ENCODE measurements at places on chromosomes 6 and 20. TPM values are rescaled to one million over a fixed set of nuclear protein-coding genes. Genes with fewer than 3 reads are reported as not detected.

Gene SIRPG
- total RNA-seq, result not detected

Gene C6orf132
- total RNA-seq, result 0.63 TPM

Gene PTCHD4
- total RNA-seq, result 2.3 TPM

Gene CHRNA4
- not detected for total RNA-seq

Gene LHFPL5
- not detected for total RNA-seq

Gene TRIM31
- total RNA-seq, result not detected

Gene CFAP61
- total RNA-seq, result not detected

Gene TTK
- 0.34 TPM for total RNA-seq

Gene ZNF831
- not detected for total RNA-seq

Gene EMILIN3
- under 0.01 TPM for total RNA-seq

Gene LCA5
- 5.7 TPM for total RNA-seq

Gene CCR6
- not detected for total RNA-seq

Gene ZSCAN16
- total RNA-seq, result 2.0 TPM

Gene PAK5
- total RNA-seq, result not detected

Gene CNKSR3
- 3.6 TPM for total RNA-seq

Gene MCHR2
- not detected for total RNA-seq

Gene IL17A
- not detected for total RNA-seq

Gene BMP6
- total RNA-seq, result 0.77 TPM

Gene SLC26A8
- total RNA-seq, result not detected

Gene RBM24
- total RNA-seq, result 0.16 TPM

Gene ULBP1
- total RNA-seq, result not detected

Gene EDN3
- total RNA-seq, result not detected

Gene SYNGAP1
- total RNA-seq, result 5.2 TPM

Data from bronchial smooth muscle cell (primary cell).